Caki2 (cell line): ENCODE measurements at places on chromosomes 7 and 10.

DNA sequence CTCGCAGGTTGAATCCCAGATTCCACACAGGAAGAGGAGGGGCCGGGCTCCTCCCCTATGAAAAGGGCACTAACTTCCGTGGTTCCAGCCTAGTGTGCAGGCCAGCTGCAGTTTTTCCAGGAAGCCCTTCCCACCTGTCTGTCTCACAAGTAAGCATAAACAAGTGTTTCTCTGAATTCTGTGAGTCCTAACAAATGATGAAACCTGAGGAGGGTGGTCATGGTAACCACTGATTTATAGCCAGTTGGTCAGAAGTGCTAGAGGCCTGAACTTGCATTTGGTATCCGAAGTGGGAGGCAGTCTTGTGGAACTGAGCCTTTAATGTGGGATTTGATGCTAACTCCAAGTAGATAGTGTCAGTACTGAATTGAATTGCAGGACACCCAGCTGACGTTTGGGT is 54.7 kb upstream of the STEAP4 start:
- DNase-seq = no peak

GRCh38 chr7:141742229-141742628 is 4.1 kb downstream of the SSBP1 start:
- no peak for DNase-seq

DNA sequence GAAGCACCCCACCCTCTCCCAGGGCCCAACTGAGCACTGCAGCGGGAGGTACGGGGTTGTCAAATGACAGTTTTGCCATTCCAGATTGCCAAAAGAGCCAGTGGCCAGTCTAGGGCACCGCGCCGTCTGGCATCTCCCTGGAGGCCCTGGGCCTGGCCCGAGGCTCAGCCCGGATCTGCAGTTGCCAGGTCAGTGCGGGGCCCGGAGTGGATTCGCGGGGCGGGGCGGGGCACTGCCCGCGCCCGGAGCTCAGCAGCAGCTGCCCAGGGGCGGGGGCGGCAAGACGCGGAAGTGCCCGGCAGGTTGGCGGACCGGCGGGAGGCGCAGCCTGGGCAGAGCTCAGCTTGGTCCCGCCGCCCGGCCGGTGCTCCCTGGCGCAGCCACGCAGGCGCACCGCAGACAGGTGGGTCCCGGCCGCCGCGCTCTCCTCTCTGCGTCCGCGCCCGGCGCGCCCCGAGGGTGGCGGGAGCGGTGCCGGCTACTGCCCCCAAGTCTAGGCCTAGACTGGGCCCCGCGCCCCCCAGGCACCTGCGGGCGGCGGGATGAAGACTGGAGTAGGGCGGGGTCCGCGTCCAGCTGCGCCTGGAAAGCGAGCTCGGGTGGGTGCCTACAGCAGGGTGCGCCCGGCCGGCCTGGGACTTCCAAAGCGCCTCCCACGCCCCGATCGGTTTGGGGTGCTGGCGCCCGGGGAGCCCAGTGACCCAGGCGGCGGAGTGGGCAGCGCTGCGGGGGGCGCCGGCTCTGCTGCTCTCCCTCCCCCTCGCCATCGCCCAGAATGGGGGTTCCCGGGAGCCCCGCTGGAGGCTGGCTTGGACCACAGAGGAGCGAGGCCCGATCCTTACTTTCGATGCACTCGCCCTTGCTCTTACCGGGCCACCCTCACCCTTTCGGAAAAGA is at the start of gene IRF5:
TSS of gene IRF5 (plus strand) at position 281 of the 897 bp plus-strand sequence. CDS start 4,155 bp downstream, outside the sequence.
- DNase-seq = peak; percentile 64

- DNase-seq = no peak
Measured at GRCh38 chr10:136465-136762, 1.2 kb downstream of the ZMYND11 start.

- DNase-seq = no peak
Measured at GRCh38 chr10:26903431-26904217, 42.9 kb upstream of the ABI1 start.

DNA sequence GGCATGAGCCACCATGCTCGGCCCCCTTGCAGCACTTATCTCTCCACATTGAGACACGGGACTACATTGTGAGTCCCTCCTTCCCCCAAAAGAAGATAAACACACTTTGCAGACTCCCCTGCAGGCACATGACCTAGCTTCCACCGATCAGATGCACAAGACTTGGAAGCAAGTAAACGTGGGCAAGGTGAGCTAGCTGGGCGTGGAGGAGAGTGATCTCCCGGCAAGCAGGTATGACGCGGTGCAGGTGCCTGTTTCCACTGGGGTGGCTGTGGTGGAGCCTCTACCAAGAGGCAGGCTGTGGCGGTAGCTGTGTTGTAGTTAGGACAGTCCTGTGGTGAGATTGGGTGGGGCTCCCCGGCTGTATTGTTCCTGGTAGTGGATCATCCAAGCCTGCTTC is 7.7 kb upstream of the COMTD1 start:
- DNase-seq = no peak
